Muscle of leg (tissue), 16 donors: ENCODE measurements at places on chromosomes 6 and 20.
A peak's percentile ranks its signal among the peaks of the same experiment; 100 is the strongest.

GRCh38 chr6:45419571-45420082, 41.9 kb upstream of the SUPT3H start:
- peaks cover 64% of the 10 kb centered on the region for H3K27me3 ChIP-seq
- H3K4me3 ChIP-seq = peak overlapping the region; percentile 5
- no peaks in the 10 kb centered on the region for H3K36me3 ChIP-seq

- peaks cover 9% of the 10 kb centered on the region for H3K36me3 ChIP-seq
- peak; percentile 81 for DNase-seq
- H3K4me3 ChIP-seq = peak overlapping the region; percentile 95
- peak overlapping the region; percentile 96 for H3K27ac ChIP-seq
- peaks cover 8% of the 10 kb centered on the region for H3K4me1 ChIP-seq
- no peaks in the 10 kb centered on the region for H3K27me3 ChIP-seq
Measured at GRCh38 chr6:21593927-21594415, 420 bp downstream of the SOX4 start.

DNA sequence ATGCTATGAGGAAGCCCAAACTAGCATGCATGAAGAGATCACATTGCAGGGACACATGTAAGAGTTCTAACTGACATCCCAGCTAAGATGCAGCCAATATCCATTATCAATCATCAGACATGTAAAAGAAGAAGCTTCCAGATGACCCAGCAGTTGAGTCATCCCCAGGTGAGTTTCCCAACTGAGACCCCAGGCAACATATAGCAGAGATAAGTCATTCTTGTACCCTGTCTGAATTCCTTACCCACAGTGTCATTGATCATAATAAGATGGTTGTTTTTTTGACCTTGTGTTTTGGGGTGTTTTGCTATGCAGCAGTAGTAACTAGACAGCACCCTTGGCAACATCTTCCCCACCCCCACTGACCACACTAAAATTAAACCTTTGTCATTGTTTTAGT, 18.9 kb downstream of the SIRPD start:
- no peak overlapping the region for H3K4me3 ChIP-seq
- H3K36me3 ChIP-seq = no peaks in the 10 kb centered on the region
- no peak for DNase-seq
- H3K4me1 ChIP-seq = no peaks in the 10 kb centered on the region

DNA sequence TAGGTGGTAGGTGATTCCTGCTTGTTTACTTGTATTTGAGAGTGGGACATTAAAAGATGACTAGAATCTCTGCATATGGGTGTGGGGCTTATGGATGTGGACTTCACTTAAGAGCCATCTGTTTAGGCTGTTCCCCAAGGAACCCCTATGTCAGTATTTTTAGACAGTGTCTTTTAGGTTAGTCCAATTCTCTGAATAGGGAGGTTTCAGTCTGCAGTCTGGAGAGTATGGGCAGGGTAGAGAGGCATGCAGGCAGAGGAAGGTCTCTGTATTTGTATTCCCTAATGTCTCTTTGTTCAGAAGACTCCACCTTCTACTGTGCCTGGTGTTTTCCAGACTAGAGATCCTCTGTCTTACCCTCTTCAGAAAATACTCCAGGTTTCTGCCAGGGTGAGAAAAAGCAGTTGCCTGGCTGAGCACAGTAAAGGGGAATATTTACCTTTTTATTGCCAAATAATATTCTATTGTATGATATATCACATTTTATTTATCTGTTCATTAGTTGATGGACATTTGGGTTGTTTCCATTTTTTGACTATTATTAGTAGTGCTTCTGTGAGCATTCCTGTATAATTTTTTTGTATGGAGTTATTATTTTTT, 19.1 kb downstream of the SLX4IP start:
- H3K27me3 ChIP-seq = no peaks in the 10 kb centered on the region
- H3K4me3 ChIP-seq = no peak overlapping the region
- no peak for DNase-seq
- H3K27ac ChIP-seq = no peak overlapping the region
- no peaks in the 10 kb centered on the region for H3K36me3 ChIP-seq
- H3K4me1 ChIP-seq = no peaks in the 10 kb centered on the region

DNA sequence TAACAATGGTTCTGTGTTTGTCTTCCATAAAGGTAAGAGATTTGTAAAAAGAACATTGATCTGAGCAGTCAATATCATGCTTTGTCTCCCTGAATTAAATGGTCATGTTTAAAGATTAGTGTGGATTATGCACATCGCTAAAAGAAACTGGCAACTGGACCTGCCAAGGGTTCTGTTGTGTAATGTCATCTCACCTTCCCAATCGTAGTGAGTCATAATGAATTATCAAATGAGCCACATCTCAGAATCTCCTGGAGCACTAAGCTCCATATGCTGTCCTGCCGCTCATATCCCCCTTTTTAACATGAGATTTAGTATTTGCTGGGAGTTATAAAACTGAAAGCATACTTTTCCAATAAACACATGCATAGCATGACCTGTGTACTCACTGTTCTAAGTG, 187.0 kb upstream of the OPRM1 start:
- H3K27me3 ChIP-seq = no peaks in the 10 kb centered on the region
- no peaks in the 10 kb centered on the region for H3K4me1 ChIP-seq
- DNase-seq = no peak
- no peak overlapping the region for H3K4me3 ChIP-seq
- no peak overlapping the region for H3K27ac ChIP-seq
- no peaks in the 10 kb centered on the region for H3K36me3 ChIP-seq

DNA sequence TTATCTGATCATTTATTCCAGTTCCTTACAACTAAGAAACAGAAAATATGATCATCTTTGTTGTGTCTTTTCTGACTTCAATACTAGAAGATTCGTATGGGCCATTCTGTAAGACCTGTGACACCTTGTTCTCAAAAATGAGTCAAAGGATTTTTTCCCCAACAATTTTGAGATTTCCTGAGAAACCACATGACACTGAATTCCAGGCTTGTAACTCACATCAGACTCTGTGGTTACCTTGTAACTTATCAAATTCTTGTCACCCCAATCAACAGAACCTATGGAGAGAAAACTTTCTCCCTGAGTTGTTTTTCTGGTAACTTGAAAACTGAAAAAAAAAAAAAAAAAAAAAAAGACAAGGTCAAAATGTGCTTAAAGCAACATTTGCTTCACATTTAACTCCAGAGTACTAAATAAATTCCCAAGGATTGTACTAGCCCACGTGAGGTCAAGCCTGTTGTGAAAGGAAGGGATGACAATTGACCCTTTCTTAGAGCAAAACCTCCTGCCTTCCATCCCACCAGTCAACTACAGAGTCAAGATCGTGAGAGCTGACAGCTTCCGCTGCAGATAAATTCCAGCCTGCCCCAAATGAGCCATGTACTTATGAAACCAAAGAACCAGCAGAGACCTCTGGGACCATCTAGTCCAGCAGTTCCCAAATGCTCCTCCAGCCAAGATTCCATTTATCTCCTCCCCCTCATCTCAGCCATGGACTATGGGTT, 140.3 kb downstream of the TBX18 start:
- no peak overlapping the region for H3K4me3 ChIP-seq
- peak; percentile 36 for DNase-seq
- no peaks in the 10 kb centered on the region for H3K36me3 ChIP-seq
- no peaks in the 10 kb centered on the region for H3K27me3 ChIP-seq
- H3K4me1 ChIP-seq = no peaks in the 10 kb centered on the region

DNA sequence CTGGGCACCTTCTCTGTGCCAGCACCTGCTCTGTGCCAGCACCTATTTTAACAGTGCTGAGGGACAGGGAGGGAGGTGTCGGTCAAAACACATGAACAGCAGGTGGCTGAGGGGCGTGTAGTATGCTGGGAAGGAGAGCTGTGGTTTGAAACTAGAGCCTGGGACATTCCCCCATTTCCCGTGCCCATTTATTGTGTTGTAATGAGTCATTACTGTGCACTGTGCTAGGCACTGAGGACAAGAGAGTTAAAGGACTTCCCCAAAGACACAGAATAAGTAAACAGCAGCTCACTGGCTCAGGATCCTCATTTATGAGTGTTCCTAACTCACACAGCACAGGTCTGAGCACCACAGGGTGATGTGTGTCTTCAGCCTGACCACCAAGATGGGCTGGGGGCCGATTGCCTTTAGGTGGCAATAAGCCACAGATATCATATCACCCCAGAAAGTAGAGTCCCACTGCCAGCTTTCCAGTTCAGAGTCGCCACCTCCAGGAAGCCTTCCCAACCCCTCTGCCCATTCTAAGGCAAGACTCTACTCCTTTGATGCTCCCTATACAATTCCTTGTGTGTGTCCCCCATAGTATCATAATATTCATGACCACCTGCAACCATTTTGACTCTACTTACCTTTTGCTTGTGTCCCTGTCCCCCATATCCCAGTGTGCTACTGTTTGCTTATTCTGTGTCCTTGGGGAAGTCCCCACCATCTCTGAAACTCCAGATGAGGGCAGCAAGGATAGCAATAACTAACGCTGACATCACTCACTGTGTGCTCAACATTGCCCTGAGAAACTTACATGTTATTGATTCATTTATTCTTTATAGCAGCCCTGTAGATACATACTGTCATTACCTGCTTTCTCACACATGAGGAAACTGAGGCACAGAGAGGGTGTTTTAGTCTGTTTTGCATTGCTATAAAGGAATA, 87.3 kb downstream of the TOX2 start:
- DNase-seq = peak; percentile 35
- peaks cover 4% of the 10 kb centered on the region for H3K4me1 ChIP-seq
- peak overlapping the region; percentile 35 for H3K27ac ChIP-seq
- peaks cover 2% of the 10 kb centered on the region for H3K27me3 ChIP-seq

GRCh38 chr6:134525190-134525868, 207.4 kb upstream of the SGK1 start:
- no peaks in the 10 kb centered on the region for H3K36me3 ChIP-seq
- H3K4me3 ChIP-seq = no peak overlapping the region
- H3K4me1 ChIP-seq = peaks cover 3% of the 10 kb centered on the region

DNA sequence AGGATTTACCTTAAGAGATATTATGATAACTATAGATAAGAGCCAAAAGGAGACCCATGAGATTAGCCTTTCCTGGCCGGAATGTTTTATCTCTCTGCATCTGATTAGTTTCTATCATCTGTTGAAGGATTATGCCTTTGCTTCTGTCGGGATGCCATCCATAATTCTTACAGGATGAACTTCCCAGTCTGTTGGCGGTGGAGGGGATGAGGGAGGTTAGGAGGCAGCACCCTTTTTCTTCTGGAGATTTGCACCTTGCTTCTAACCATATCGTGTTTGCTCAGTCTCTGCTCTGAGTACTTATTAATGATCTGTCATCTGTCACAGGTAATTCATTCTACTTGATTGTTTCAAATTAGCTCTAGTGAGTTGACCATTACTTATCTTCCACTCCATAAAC, 292.1 kb downstream of the KHDC1L start:
- no peaks in the 10 kb centered on the region for H3K36me3 ChIP-seq
- no peaks in the 10 kb centered on the region for H3K4me1 ChIP-seq
- no peak overlapping the region for H3K27ac ChIP-seq
- no peaks in the 10 kb centered on the region for H3K27me3 ChIP-seq

- no peak overlapping the region for H3K4me3 ChIP-seq
- no peak overlapping the region for H3K27ac ChIP-seq
- DNase-seq = no peak
- no peaks in the 10 kb centered on the region for H3K36me3 ChIP-seq
- H3K27me3 ChIP-seq = no peaks in the 10 kb centered on the region
Measured at GRCh38 chr6:69880601-69881000, 14.2 kb downstream of the COL19A1 start.

GRCh38 chr20:25685276-25686080, 11.2 kb downstream of the ZNF337 start:
- H3K4me3 ChIP-seq = no peak overlapping the region
- H3K27me3 ChIP-seq = no peaks in the 10 kb centered on the region
- DNase-seq = no peak
- peaks cover 28% of the 10 kb centered on the region for H3K36me3 ChIP-seq
- H3K4me1 ChIP-seq = peaks cover 17% of the 10 kb centered on the region

DNA sequence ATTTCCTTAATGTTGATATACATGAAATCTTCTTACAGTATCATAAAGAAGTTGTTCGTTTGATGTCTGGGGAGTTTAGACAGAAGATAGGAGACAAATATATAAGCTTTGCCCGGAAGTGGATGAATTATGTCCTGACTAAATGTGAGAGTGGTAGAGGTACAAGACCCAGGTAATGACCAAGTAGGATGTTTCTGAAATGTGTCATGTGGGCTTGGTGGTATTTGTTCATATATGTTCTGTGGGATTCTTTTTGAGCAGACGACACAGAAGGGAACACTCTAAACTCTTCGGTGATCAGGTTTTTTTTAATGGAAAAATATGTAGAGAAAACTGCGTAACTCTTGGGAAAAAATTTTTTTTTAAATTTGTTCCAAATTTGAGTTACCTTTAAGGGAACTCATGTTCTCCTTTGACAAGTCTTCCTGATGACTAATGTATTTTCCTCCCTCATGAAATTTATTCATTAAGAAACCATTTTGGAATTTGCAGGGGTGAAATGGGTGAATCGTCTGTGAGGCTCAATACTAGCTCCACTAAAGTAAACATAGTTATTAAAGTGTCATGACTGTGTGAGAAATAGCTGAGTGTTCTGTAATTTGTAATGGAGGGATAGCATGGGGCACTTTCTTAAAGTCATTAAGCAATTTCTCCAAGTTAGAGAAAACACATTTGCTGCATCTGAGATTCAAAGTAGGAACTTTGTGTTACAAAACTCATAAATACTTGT, 100.6 kb downstream of the MAP3K4 start:
- H3K27me3 ChIP-seq = no peaks in the 10 kb centered on the region
- H3K4me3 ChIP-seq = no peak overlapping the region
- H3K4me1 ChIP-seq = no peaks in the 10 kb centered on the region
- peaks cover 32% of the 10 kb centered on the region for H3K36me3 ChIP-seq
- no peak overlapping the region for H3K27ac ChIP-seq
